ENCODE measurements at places on chromosomes 4 and X.
A peak's percentile ranks its signal among the peaks of the same experiment; 100 is the strongest.

DNA sequence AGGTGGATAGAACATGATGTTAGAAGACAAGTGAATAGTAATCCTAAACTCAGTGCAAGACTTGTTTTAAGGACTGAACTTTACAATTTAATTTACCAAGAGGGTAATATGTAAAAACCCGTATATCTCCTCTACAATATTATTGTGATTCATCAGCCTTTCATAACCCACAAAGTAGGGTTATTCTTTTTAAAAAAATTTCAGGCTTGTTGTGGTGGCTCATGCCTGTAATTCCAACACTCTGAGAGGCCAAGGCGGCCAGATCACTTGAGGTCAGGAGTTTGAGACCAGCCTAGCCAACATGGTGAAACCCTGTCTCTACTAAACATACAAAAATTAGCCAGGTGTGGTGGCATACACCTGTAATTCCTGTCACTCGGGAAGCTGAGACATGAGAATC lies 7.2 kb downstream of the IBSP start:
- DNase-seq, result no peak

DNA sequence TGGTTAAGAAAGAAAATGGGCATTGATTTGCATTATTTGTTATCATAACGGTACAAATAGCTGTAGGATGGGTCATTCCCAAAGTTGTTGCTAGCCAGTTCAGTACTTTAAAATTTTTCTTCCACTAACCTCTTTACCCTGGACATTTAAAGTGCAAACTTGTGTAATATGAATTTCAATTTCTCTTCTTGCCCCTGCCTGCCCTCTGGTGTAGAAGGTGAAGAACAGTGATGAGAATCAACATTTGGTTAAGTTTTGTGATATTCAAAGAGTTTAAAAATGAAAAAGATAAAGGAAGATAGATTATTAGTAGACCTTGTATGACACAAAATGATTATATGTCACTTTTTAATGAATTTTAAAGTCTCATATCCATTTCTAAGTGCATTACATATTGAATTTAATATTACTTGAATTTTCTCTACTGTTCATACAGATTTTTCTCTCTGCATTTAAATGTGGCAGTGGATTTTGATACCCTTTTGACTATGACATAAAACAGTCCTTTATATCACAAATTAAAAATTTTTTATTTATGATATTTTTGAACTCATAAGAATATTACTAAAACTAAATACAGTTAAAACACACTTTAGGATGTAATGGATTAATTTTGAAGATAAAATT lies 337.7 kb downstream of the BMPR1B start:
- no peak for DNase-seq

- DNase-seq, result no peak
These were observed 153.3 kb upstream of the USP9X start for GRCh38 chrX:40931921-40932320.

GRCh38 chr4:181753207-181753606 lies 490.0 kb upstream of the TENM3 start:
- DNase-seq, result no peak

DNA sequence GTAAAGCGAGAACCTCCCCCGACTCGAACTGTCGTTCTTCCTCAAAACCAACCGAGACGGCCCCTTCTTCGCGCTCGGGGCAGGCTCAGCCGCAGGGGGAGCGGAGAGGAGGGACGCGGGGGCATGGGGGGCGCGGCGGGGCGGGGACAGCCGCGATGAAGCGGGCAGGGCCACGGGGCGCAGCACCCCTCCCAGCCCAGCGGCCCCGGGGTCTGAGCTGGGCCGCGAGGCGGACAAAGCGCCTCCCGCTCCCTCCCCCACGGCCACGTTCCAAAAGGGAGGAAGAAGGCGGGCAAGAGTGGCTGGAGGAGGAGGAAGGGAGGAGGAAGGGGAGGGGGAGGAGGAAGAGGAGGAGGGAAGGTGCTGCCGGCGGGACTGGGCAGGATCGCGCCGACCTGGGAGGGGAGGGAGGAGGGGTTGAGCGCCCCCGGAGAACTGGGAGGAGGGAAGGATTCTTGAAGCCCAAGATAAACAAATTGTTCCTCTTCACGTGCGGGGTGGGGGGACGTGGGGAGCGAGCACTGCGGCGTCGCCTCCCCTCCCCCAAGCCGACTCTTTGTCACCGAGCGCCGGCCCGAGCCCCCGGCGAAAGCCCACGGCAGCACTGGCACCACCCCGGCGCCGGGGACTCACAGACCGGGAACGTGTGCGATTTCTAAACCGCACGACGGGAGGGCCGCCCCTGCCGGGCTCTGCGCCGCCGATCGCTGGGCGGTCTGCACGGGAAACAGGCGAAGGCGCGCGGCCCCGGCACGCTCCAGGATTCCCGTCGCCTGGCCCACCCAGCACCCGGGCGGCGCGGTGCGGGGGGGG lies 2.9 kb downstream of the MAML3 start:
- peak; percentile 49 for DNase-seq
